LoVo (cell line): ENCODE measurements at places on chromosomes 4 and X.

- DNase-seq = no peak
Measured at GRCh38 chrX:132504417-132504816, 15.6 kb upstream of the MBNL3 start.

GRCh38 chr4:185680617-185681016, 131.4 kb downstream of the SORBS2 start:
- no peak for DNase-seq

DNA sequence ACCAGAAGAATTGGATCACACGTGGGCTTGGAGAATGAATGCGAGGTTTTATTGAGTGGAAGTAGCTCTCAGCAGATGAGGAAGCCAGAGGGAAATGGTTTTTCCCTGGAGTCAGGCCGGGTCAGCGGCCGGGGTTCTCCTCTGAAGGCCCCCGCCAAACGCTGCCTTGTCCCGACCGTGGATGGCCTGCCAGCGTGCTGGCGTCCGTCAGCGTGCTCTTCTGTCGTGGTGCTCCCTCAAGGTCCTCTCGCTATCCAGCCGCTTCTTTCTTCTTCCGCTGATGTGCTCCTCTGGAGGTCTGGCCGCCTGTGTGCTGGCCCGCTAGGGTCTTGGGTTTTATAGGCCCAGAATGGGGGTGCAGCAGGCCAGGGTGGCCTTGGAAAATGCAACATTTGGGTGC, 632.2 kb downstream of the TRAM1L1 start:
- no peak for DNase-seq

- no peak for DNase-seq
Measured at GRCh38 chrX:31545726-31546125, 473.9 kb upstream of the FTHL17 start.

DNA sequence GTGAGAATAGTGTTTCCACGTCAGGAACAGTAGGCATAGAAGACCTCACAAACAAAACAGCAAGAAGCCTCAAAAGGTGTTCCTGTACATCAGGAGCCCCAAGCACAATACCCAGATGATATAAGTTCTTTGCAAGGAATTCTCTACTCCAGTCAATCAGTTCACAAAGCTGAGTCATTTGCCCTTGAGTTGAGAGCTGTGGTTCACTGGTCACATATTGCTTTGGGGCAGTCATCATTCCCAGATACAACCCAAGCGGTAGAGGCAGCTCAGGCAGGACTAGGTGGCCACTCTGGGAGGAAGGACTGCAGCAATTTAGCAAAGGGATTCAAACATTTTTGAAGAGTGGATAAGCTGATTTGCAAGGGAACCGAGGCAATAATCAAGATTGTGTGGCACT, 551.5 kb upstream of the ZFP42 start:
- no peak for DNase-seq

DNA sequence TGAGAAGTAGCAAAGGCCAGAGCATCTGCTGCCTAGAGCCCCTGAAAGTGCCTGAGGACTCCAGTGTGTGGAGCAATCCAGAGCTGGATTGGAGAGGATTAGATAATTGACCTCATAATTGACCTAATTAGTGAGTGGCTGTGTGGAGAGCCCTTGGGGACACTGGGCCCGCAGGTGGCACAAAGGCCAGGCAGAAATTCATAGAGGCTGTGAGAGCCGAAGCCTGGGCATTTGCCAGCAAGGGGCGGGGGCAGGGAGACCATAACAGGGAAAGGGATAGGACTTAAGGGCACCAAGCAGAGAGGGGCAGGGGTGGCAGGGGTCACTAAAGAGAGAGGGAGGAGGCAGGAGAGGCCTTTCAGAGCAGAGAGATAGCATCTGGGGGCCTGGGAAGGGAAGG, 45.3 kb downstream of the EFNB1 start:
- no peak for DNase-seq

DNA sequence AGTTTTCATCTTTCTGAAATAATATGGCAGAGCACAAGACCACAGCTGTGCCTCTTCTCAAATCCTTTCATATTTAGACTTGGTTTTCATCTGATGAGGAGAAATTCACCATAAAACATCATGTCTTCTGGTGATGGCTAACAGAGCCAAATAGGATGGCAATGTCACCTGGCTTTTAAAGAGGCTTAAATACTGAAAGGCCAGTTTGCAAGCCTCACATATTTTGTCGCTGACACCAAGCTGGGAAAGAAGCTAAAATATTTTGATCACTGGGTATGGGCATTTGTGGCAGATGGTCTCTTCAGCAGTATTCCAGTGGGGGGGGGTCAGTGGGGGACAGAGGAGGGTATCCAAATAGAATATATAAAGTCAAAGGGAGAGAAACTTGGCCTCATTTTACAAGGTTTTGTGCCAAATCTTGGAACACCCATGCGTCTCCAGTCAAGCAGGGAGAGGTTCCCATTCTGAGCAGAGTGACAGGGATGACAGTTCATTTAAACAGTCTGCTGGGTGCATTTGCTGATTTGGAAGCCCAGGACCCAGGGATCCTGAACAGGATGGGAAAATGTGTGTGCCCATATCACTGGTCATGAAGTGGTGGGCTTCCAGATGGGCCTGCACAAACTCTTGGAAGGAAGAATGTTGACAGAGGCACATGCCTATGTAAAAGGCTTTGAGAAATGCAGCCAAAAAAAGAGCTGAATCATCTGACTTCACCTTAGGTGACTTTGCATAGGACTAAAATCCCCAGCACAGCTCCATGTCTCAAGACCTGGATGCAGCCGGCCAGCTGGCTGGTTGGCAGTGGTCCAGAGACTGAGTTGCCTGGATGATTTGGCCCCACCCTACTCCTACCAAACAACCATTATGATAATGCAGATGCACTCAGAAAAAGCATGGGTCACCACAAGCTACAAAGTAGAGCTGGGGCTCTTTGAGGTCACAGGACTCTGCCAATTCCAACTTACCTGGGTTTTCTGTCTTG, 484.4 kb upstream of the NR3C2 start:
- no peak for DNase-seq

GRCh38 chr4:176561368-176561767, 231.4 kb downstream of the VEGFC start:
- DNase-seq = no peak

GRCh38 chr4:29002151-29002550, 1718.0 kb upstream of the PCDH7 start:
- no peak for DNase-seq
